ENCODE measurements at places on chromosomes 12 and 14. TPM values are rescaled to one million over a fixed set of nuclear protein-coding genes. Genes with fewer than 3 reads are reported as not detected.

Gene ST8SIA1
- total RNA-seq = 9.7 TPM

DNA sequence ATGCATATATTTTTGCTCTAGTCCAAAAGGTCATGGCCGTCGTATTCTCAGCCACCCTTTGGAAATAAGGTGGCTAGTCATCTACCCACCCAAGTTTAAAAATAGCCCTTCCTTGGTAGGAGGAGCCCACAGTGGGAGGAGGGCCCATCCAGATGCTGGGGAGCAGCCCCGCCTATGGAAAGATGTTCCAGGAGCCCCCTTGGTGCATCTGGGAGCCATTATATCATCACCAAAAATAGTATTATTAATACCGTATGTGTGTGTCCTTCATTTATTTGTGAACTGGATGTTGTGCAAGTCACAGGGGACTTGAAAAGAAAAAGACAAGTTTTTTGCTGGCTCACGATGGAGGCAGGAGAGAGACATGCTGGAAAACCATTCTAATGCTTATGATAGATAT, 34.0 kb downstream of the EMP1 start:
- no peak for DNase-seq

DNA sequence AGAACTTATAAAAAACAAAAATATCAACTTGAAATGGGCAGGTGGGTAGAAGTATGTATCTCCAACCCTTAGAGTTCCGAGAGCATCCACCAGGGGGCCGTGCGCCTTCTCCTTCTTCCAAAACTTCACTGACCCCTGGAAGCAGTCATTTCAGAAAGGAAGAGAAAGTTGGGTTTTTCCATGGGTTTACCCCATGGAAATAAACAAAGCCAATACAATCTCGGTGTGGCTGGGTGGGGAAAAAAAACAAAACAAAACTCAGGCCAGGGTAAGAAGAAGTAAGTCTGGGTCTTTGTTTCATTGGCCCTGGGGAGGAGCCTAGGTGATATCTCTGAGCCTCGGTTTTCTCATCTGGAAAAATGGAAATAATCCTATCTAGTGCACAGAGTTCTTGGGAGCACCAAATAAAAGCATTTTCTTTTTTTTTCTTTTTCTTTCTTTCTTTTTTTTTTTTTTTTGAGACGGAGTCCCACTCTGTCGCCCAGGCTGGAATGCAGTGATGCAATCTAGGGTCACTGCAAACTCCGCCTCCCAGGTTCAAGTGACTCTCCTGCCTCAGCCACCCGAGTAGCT, 33.6 kb upstream of the HNF1A start:
- peak; percentile 67 for DNase-seq

Gene SOAT2
- total RNA-seq = not detected

GRCh38 chr12:67388331-67389138, 119.4 kb downstream of the CAND1 start:
- no peak for DNase-seq

DNA sequence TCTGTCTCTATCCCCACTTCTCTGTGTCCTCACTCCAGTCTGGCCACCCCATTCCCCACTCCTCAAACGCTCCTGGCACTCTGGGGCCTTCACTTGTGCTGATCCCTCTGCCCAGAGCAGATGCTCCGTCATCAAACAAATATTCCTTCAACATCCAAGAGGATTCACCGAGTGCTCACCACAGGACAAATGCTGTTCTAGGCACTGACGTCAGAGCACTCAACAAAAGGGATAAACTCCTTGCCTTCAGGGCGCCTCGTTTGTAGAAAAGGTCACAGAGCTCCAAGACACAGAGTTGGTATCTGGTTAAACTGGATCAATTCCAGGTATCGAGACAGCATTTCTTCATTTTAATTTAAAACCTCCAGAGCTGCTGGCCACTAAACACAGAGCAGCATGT, 35.3 kb downstream of the PSMC1 start:
- no peak for DNase-seq

DNA sequence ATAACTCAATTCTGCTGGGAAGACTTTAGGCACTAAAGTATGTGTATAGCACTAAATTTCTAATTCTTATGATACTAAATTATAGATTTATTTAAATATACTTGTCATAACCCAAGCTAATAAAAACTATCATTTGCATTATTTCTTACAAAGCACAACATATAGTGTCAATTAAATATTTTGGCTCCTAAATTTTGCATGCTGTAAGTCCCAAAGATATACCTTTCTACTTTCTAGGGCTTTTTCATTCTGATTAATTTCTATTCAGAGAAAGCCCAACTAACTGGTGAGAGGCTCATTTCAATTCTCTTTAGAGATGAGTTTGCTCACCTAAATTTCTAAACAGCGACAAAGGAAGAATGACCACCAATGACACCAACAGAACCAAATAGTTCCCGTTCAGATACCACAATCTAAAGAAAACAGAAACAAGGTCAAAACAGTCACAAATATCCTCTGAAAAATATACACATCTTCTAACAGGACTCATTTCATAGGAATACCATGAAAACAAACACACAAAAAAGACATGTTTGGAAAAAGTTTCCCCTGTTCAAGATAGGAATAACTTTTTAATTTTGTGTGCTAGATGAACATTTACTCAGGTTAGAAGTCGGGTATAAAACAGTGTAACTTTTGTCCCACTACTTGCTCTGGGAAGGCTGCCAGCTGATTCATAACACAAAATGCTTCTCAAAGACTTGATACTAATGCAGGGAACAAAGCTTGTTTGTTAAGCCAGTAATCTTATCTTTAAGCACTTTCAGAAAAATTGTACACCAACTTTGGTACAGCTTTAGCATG, 7.6 kb downstream of the SLC38A2 start:
- no peak for DNase-seq

Gene TPH2
- total RNA-seq = not detected

DNA sequence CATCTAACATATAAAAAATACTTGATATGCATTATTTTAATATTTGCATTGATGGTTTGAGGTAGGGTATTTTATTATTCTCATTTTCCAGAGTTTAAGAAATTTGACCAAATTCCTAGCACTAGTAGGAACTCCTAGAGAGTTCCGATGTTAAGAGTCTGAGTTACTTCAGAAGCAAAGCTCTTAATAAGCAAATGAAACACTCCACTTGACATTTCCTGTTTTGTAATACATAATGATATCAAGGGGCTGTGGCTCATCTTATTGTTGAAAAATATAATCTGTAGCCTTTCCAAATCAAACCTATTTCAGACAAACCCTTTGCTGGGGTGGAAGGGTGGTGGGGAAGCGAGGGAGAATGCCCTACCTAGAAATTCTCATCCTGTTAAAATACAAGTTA, 355.5 kb downstream of the DIO2 start:
- no peak for DNase-seq

- DNase-seq = no peak
Measured at GRCh38 chr12:128857133-128857763, 4.0 kb downstream of the GLT1D1 start.

DNA sequence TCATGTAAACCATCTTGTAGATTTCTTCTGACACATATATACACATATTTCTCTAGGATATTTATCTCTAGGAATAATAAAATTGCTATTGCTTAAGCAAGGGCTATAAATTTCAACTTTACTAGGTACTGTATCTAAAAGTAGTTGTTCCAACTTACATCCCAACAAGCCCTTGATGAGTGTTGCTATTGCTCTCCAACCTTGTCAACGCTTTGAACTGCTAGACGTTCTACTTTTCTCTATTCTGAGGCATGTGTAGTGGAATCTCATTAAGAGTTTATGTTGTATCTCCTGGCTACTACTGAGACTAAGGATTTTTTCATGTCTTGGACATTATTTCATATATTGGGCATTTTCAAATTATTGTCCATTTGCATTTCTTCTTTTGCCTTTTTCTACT, 321.5 kb upstream of the SOX5 start:
- DNase-seq = no peak

GRCh38 chr12:3882896-3883564, 9.8 kb upstream of the PARP11 start:
- DNase-seq = no peak

DNA sequence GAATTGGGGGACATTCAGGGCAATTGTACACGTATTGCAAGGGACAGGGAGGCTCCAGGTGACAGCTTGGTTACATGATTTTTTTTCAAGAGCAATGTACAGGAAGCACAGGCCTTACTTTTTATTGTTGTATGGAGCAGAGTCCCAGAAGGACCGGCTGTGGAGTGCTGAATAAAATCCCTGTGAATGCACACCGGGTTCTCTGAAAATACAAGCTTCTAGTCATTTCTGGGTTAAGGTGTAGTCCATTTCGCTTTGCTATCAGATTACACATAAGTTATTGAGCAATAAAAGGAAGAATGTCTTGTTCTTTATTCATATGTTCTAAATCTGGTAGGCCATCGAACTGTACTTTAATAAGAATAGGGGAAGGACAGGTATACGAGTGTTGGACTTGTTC, 52.2 kb downstream of the PDE3A start:
- DNase-seq = no peak

DNA sequence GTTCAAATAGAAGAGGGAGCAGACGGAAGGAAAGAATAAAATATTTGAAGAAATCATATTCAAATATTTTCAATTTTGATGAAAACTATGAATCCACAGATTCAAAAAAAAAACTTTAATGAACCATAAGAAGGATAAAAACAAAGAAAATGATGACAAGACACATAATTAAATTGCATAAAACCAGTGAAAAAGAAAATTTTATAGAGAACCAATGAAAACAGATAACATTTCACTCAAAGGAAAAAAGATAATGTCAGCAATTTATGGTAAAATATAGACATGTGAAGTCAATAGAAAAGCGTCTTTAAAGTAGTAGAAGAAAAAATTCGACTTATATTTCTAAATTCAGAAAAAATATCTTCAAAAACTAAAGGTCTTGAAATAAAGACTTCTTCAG, 546.5 kb upstream of the ATXN7L3B start:
- DNase-seq = no peak

DNA sequence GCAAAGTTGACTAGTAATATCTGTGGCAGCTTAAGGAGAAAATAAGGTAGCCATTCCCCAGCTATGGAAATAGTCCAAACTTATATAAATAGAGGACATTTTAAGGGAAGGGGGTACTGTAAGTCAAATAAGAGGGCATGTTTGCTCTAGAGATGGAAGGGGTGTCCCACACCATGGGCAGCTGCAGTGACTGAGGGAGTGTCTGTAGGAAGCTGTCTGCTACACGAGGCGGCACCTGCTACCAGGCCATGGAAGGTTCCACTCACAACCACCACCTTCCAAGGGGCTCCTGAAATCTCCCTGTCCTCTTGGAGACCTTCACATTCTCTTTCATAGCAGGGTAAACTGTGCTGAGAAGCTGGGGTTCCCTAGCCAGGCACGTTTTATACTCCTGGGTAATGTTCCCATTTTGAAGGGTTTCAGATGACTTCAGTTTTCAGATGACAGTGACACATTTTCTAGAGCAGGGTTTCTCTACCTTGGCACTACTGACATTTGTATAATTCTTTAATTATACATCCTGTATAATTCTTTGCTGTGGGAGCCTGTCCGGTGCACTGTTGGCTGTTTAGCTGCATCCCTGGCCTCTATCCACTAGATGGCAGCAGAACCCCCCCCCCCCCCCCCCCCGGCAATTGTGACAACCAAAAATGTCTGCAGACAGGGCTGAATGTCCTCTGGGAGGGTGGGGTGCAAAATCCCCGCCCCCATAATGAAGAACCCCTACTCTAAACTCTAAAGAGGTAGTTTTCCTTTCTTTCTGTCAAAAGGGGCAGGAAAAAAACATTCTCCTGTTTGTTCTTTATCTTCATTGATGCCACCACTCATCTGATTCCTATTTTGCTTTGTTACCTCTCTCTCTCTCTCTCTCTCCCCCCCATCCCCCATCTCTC, 11.6 kb upstream of the SMCO2 start:
- no peak for DNase-seq

GRCh38 chr12:54421175-54421878, 2.3 kb upstream of the ITGA5 start:
- DNase-seq = peak; percentile 96

DNA sequence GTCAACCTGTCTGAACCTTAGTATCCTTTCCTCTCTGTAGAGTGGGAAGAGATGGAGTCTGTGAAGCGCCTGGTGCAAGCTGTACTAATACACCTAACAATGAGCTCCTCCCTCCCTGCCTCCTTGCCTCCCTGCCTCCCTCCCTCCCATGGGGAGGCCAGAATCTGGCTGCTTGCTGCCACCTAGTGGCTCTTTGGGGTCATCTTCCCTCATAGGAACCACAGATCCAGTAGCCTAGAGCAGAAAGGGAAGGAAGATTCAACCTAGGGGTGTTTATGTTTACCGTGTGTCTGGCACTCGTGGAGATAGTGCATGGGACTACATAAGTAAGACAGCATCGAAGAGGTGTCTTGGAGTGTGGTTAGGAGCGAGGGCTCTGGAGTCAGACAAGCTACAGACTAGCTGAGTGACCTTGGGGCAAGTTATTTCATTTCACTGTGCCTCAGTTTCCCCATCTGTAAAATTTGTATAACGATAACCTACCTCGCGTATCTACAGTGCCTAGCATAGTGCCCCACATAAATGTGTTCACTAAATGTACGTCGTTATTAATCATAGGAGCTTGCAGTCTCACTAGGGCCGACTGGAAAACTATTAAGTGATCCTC, 35.5 kb upstream of the TSPAN9 start:
- DNase-seq = peak; percentile 77

- DNase-seq = no peak
Measured at GRCh38 chr14:91396013-91396660, 21.5 kb downstream of the CCDC88C start.

Gene IL22
- not detected for total RNA-seq

- peak; percentile 90 for DNase-seq
Measured at GRCh38 chr12:6965026-6965661, 5.3 kb downstream of the PHB2 start.

Gene TAS2R30
- total RNA-seq = 3.6 TPM

GRCh38 chr12:89765959-89766824, 57.6 kb upstream of the ATP2B1 start:
- DNase-seq = no peak

Gene SIX6
- total RNA-seq = not detected

Gene SAMD15
- total RNA-seq = not detected

Gene SERPINA6
- not detected for total RNA-seq

DNA sequence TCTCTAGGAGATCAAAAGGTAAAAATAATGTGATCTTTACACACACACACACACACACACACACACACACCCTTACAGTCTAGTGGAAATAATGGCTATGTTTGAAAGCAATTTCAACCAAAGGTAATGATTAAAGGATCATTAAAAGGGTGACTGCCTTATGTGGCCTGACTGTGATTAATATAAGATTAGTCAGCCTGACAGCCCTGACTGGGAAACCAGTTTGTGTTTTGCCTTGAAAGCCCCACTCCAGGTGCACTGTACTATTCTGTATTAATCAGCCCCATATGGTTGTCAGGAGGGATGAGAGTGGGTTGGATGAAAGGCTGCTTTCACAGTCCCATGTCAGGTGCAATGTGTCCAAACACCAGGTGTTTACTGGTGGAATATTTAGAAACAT, 10.5 kb downstream of the RASSF9 start:
- DNase-seq = no peak

Gene GPR132
- total RNA-seq = not detected
